ENCODE measurements at places on chromosomes 12 and 14.

- DNase-seq = no peak
Observed at GRCh38 chr12:112527082-112527481, 108.3 kb downstream of the PTPN11 start.

GRCh38 chr14:60095781-60096450 lies 4.2 kb downstream of the PCNX4 start:
- no peak for DNase-seq

DNA sequence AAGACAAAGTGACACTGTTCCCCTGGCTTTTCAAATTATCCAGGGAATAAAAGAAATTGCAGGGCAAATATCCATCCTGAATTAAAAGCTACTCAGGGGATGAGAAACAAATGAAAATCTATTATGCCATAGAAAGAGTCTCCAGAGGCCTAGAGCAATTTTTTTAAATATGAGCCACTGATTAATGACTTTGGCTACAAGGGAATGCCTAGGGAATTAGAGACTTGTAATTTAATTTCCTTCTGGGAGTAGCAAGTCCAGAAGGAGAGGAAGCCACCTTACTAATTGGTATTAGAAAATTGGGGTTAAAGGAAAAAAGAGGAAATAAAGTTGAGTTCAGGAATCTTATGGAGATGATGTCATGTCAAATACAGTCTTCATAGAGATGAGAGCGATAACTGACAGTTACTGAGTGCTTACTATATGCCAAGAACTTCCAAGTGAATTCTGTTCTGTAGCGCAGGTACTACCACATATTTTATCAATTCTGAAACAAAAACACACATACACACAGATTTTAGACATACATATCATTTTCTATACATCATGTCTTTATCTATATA lies 304.4 kb downstream of the DUSP6 start:
- DNase-seq = no peak

- no peak for DNase-seq
Observed at GRCh38 chr12:33116284-33116683, 219.7 kb upstream of the PKP2 start.

GRCh38 chr12:128091951-128092382 lies 175.0 kb upstream of the TMEM132C start:
- DNase-seq = no peak

- no peak for DNase-seq
Observed at GRCh38 chr12:21539797-21540196, 13.7 kb downstream of the SPX start.

GRCh38 chr12:9829982-9830381 lies 2.7 kb downstream of the KLRF1 start:
- DNase-seq = no peak

DNA sequence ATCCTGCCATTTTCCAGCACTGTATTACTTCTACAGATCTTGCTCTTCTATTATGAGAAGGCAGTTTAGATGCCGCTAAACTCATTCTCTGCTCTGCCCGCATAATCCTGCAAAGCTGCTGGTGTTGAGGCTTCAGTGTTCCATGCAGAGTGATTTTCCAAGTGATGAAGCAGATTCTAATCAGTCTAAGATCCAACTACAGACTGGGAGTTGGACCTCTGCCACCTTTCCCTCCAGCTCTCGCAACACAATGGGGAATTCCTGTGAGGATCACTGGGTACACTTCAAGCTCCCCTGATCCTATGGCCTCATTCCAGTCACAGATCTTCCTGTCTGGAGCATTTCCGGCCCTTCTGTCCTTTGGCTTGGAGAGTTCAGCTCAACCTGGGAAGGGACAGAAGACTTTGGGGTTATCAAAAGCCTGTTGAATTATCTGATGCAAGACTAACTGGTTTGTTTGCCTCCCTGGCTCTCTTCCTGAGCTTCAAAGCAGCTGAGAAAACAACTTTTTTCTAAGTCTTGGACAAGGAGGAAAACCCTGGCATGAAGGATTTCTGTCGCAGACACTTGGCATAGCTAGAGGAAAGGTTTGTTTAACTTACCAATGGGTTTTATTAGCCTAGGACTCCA lies 333.9 kb downstream of the ZFP36L1 start:
- DNase-seq = peak; percentile 74

- no peak for DNase-seq
Observed at GRCh38 chr12:12859690-12860089, 31.7 kb upstream of the GPRC5A start.

DNA sequence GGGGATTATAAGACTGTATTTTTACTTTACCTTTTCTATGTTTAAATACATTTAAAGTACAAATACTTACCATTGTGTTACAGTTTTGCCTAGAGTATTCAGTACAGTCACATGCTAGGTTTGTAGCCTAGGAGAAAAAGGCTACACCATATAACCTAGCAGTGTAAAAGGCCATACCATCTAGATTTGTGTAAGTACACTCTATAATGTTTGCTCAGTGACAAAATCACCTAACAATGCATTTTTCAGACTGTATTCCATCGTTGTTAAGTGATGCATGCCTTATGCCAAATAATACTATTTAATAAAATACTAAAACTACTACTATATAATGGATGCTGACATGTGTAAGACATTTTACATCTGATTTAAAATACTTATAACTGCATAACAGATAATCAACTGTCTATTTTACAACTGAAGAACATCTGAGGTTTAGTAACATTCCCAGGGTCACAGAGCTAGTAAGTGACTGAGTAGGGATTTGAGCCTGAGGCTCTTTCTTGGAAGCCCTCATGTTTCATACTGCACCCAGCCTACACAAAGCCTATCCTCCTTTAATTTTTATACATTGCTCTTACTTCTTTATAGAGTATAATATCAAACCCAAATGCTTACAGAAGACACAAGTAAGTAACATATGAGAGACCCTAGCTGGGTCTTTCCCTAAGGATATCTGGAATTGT lies 296.8 kb downstream of the SYT1 start:
- DNase-seq = no peak

GRCh38 chr12:58026897-58027891 lies 85.8 kb downstream of the ATP23 start:
- DNase-seq = no peak

- peak; percentile 79 for DNase-seq
Observed at GRCh38 chr12:103799857-103800771, 40.9 kb downstream of the NT5DC3 start.

- DNase-seq = no peak
Observed at GRCh38 chr12:124172636-124173035, 122.3 kb upstream of the RFLNA start.

DNA sequence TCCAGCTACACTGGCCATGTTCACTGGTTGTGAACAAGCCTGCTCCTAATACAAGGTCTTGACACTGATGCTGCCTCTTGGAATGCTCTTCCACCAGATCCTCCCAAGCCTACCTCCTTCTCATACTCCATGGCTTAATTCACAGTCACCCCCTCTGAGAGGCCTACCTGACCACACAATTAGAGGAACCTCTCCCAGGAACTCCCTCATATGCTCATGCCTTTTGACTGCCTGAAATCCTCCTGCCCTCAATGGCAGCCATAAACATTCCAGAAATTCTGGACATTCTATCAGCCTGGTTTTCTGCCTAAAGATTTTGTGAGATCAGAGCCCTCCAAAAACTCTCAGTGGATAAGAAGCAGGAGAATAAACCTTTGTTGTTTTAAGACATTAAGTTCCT lies 340.2 kb downstream of the C12orf75 start:
- no peak for DNase-seq

GRCh38 chr12:85076688-85077430 lies 40.7 kb downstream of the LRRIQ1 start:
- no peak for DNase-seq

DNA sequence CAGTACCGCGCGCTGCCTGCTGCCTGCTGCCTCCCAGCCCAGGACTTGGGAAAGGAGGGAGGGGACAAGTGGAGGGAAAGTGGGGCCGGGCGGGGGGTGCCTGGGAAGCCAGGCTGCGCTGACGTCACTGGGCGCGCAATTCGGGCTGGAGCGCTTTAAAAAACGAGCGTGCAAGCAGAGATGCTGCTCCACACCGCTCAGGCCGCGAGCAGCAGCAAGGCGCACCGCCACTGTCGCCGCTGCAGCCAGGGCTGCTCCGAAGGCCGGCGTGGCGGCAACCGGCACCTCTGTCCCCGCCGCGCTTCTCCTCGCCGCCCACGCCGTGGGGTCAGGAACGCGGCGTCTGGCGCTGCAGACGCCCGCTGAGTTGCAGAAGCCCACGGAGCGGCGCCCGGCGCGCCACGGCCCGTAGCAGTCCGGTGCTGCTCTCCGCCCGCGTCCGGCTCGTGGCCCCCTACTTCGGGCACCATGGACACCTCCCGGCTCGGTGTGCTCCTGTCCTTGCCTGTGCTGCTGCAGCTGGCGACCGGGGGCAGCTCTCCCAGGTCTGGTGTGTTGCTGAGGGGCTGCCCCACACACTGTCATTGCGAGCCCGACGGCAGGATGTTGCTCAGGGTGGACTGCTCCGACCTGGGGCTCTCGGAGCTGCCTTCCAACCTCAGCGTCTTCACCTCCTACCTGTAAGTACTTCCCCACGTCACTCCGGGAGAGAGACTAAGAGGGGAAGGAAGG lies at the start of gene LGR5:
LGR5 (plus strand) TSS at position 186 of the 732 bp plus-strand sequence; CDS start at position 469, 283 bp downstream.
- peak; percentile 88 for DNase-seq

GRCh38 chr14:78836777-78837176 lies 666.6 kb downstream of the NRXN3 start:
- DNase-seq = peak; percentile 17
